Fibroblast of mammary gland (primary cell): ENCODE measurements at places on chromosomes 2 and 18.

- peak; percentile 48 for DNase-seq
Measured at GRCh38 chr2:231123362-231123898, 1.4 kb downstream of the HTR2B start.

- no peak for DNase-seq
Measured at GRCh38 chr2:88807237-88807962, 115.9 kb downstream of the RPIA start.

- no peak for DNase-seq
Measured at GRCh38 chr2:123916531-123916930, 108.6 kb upstream of the CNTNAP5 start.

GRCh38 chr2:236915726-236916125, 170.0 kb upstream of the COPS8 start:
- DNase-seq = no peak

DNA sequence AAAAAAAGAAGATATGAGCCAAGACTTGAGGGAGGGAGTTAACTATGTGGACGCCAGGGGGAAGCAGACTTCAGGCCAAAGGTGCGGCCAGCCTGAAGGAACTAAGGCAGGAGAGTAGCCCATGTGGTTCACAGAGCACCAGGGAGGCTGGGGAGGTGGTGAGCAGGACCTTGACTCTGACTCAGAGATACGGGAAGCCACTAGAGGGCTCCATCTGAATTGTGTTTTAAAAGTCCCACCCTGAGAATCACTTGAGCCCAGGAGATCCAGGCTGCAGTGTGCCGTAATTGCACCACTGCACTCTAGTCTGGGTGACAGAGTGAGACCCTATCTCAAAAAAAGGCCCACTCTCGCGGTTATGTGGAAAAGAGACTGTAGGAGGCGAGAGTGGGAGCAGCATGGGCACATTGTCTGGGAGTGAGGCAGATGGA, 12.3 kb downstream of the CEP192 start:
- peak; percentile 88 for DNase-seq

GRCh38 chr2:176380341-176380740, 111.1 kb downstream of the MTX2 start:
- no peak for DNase-seq

DNA sequence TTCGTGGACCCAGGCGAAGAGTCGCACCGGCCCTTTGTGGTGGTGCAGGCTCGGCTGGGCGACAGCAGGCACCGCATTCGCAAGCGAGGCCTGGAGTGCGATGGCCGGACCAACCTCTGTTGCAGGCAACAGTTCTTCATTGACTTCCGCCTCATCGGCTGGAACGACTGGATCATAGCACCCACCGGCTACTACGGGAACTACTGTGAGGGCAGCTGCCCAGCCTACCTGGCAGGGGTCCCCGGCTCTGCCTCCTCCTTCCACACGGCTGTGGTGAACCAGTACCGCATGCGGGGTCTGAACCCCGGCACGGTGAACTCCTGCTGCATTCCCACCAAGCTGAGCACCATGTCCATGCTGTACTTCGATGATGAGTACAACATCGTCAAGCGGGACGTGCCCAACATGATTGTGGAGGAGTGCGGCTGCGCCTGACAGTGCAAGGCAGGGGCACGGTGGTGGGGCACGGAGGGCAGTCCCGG, 3.5 kb downstream of the INHBB start:
- DNase-seq = no peak

GRCh38 chr2:36582538-36582937, 15.4 kb downstream of the FEZ2 start:
- DNase-seq = no peak

DNA sequence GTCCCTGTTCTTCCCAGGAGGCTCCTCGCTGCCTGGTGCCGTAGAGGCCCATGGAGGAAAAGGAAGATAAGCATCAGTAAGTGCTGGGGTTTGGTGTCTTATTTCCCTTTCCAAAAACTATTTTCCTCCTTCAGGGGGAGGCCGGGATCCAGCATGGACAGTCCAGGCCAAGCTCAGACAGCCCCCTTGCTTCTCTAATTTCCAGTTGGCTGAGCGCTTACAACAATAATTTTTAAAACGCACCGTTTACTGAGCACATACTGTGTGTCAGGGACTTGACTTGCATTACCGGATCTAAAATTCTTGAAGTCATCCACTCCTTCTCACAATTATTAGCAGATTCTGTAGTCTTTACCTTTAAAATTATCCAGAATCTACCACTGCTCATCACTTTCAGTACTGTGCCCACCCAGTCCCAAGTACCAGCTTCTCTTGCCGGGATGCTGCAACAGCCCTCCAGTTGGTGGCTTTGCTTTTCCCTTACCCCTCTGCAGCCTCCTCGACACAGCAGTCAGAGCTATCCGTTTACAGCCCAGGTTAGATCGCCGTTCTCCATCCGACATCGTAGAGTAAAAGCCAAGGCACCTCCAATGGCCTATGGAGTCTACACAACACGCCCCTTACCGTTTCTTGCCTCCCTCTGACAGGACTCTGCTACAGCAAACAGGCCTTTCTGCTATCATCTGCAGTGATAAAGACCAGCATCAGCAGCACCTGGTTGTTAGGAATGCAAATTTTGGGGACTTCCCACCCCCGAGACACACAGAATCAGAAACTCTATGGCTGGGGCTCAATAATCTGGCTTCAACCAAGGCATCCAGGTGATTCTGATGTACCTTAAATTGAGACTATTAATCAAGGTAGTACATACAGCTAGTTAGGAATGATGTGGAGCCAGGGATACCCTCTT, 75.2 kb upstream of the TSPYL6 start:
- DNase-seq = no peak

DNA sequence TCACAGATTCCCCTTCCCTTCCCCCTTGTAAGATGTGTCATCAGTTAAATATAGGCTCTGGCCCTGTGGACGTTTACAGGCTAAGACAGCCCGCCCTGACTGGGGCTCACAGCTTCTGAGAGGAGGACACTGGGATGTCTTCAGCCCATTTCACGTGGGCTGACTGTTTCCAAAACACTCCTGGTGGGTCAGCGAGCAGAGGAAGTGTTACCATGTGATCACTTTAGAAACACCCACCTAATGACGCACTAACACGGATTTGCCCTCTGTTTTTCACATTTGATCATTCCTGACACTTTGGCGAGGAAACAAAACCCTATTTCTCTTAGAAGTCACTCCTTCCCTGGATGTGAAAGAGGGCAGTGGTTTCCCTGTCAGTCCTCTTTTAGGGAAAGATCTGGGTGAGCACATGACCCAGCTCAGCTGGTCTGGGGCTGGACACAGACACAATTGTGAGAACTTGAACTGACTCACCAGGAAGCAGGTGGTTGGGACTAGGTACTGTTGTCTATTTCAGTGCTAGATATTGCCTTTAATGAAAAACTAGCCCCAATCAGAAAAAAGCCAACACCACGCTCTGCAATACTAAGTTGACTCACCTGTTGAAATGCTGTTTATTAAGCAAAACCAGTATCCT, 38.8 kb downstream of the BMP10 start:
- peak; percentile 73 for DNase-seq

DNA sequence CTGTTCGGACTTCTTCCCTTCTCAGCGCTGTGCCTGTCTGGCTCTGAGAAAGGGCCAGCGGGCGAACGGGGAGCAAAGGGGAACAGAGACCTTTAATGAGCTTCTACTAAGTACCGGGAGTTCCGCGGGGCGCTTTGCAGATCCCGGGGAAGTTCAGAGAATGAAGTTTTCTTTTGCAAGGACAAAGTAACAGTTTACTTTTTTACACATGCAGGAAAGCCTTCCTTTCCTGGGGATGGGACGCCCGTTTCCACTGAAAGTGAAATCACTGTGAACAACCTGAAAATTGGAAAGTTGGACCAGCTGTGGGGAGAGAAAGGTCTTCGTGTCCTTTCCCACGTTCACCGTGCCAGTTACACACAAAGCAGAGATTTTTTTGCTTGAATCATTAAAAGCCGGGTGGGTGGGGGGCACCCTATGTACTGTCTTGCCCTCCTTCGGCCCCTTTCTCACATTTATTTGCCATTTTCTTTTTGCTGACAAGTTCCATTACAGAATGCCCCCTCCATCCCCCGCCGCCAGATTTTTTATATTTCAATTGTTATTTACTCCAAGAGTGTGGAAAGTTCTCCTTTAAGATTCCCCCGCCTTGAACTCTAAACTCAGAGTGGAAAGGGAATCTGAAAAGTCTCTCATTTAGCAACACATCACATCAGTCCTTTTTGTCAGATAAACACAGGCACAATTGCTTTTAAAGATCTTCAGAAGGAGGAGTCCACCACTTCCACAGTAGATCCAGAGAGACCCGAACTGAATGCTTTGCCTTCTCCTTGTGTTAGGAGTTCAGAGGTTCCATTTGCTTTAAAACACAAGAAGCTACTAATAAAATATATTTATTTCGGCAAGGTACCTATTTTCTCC, 1.1 kb upstream of the FN1 start:
- peak; percentile 55 for DNase-seq

DNA sequence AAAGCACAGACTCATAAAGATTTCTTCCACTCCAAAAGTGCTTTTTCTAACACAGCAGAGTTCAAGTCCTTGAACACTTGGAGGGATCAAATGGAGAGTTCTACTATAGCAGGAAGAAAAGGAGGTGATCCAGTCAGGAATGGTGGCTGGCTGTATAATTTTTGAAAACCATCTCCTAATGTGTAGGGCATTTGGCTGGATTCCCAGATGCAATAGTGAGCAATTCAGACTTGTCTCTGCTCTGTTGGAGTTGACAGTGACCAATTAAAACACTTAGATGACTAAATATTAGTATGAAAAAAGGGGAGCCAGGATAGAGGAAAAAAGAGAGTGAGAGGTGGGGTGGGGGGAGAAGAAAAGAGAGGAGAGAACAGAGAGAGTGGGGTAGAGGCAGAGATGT, 5.3 kb upstream of the G6PC2 start:
- DNase-seq = peak; percentile 22

- no peak for DNase-seq
Measured at GRCh38 chr2:112636605-112637288, 9.0 kb upstream of the SLC20A1 start.

DNA sequence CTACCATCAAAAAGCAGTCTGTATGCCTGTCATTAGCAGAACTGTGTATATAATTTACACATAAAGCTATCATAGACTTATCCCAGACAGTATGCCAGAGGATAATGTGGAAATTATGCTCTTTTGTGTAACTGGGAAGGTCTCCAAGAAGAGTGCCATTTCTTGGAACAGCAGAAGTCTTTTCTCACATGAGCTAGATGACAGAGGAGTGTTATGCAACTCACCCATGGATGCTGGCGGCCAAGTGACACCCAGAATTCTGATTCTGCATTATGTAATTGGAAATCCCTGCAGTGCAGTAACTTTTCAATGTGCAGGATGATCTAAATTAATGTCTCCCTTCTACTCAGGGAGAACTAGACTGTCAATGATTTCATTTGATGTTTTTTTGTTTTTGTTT, 160.0 kb downstream of the UBE2E3 start:
- DNase-seq = peak; percentile 51

DNA sequence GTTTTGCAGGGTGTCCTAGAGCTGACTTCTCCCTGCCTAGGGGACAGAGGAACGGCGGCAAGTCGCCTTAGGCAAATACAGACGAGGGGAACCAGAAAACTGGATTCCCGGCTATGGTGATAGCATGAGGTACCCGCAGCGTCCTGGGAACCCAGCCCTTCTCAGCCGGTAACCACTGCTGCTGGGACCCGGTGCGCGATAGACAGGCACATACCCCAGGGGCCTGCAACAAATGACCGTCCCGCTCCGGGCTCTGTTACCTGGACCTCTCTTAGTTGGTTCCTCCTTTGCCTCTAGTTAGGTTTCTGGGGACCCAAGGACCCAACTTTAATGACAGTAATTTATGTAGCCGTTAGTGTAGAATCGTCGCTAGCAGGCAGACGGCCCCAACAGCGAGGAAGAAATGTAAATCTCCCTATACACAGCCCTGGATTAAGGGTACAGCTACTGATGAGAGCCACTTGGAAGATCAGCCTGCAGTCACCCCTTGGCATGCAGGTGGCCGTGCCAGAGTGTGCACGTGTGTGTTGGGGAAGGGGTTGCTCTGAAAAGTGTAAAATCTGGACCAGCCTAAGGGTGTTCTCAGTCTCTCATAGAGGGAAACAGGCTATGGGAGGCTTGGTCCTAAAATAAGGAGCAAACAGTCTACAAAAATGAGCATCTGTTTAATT, 819 bp upstream of the SERPINE2 start:
- DNase-seq = no peak

GRCh38 chr2:26438526-26438925, 36.8 kb downstream of the DRC1 start:
- peak; percentile 90 for DNase-seq

DNA sequence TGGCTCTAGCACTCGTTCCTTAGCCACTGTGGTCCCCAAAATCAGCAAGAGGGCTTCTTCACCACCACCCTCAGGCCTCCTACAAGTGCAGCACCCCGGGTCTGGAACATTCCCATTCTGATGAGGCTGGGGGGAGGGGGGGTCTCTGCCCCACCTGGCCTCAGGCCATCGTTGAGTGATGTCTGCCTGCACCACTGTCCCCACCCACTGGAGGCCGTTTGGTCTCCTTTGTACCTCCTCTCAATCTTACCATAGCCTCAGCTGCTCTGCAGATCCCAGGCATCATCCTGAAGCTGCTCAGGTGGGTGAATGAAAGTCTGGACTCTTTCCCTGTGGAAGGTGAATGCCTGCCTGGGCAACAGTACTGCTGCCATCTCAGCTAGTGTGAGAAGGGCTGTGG, 42.3 kb downstream of the WDR75 start:
- no peak for DNase-seq

DNA sequence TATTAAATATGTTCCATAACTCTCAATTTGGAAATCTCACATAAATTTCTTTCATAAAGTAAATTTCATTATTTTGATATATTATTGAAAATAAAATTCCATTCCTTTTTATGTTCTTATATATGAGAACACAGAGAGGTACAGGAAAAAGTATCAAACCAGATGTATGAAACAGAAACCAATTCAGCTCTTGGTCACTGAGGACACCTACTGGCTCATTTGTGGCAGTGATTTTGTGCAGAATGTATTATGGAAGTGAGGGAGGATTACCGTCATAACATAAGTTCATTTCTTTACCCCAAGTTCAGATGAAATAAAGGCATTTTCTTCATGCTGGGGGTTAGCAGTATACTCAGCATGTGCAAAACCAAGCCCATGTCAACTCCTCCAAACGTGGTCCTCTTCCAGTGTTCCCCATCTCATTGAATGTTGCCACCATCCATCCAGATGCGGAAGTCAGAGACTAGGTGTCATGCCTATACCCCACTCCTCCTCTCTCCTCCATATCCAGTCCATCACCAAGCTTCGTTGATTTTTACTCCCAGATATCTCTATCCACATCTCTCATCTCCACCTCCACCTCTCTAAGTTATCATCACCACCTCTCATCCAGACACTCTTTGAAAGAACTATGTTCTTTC, 41.7 kb upstream of the MALL start:
- peak; percentile 88 for DNase-seq

DNA sequence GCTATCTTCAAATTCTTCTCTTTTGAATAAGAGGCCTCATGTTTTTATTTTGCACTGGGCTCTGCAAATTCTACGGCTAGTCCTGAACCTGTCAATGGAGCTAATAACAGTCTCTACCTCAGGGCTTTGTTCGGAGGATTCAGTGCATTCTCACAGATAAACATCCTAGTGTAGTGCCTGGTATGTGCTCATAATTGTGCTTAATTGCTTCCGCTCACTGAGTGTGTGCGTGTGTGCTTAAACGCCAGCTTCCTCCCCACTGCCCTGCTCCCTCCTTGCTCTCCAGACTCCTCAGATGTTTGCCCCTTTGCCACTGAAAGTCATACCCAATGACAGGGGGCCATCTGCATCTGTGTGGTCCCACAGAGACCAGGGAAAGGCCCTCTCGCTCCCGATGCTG, 6.7 kb downstream of the GYPC start:
- DNase-seq = no peak
